ENCODE measurements at places on chromosomes 3 and 15.

GRCh38 chr3:27666708-27667107 is 55.4 kb downstream of the EOMES start:
- DNase-seq: peak; percentile 81

DNA sequence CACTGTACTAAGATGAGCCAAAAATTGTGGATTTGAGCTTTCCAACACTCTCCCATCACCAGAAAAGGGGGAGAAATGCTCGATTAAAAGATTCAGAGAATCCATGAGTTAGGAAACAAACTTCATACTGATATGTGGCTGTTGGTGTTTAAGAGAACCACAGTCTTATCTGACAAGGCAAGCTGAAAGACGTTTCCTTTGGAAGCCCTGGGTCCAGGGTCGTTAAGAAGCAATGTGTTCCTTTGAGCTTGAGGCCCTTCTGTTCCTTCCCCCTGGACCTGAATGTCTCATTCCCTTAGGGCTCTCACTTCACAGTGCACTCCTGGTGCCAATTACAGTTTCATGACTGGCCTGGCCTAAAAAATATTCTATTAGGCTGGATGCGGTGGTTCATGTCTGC is 524.8 kb upstream of the PPP2R3A start:
- no peak for DNase-seq

- no peak for DNase-seq
Observed at GRCh38 chr3:52722491-52722890, 16.6 kb downstream of the SPCS1 start.

DNA sequence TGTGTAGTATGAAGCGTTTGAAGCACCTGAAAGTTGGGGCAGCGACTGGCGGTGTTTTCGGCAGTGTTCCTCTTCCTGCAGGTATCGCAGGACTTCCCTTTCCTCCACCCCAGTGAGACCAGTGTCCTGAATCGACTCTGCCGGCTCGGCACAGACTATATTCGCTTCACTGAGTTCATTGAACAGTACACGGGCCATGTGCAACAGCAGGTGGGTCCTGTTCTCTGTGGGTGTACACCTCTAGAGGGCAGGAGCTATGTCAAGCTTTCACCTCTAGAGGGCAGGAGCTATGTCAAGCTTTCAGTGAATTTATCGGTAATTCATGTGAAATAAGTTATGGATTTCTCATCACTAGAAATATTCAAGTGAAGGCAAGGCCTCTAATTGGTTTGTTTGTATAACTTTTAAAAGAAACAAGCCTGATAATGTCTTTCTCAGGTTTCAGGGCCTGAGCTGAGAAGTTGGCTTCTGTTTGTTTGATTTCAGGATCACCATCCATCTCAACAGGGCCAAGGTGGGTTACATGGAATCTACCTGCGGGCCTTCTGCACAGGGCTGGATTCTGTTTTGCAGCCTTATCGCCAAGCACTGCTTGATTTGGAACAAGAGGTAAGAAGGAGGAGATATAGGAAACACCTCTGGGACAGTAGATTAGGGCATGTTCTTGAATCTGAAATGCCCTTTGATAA is 5.3 kb downstream of the TUBGCP4 start:
- DNase-seq: peak; percentile 39

GRCh38 chr3:67706934-67707333 is 52.5 kb upstream of the SUCLG2 start:
- DNase-seq: no peak

- DNase-seq: no peak
Observed at GRCh38 chr15:43006991-43007390, 86.4 kb upstream of the TTBK2 start.

DNA sequence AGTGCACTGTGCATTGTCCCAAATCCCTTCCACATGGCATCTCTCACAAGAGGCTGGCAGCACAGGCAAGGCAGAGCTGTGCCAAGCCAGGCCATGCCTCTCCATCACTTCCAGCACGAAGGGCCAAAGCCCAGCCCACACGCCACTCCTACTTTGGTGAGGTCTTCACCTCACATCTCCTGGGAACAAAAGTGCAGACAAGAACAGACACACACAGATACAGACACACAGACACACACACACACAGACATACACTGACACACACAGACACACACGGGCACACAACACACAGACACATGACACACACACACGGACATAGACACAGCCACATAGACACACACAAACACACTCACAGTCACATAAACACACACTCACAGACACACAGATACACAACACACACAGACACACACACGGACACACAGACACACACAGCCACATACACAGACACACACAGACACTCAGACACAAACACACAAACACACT is 233.3 kb downstream of the UACA start:
- DNase-seq: no peak

DNA sequence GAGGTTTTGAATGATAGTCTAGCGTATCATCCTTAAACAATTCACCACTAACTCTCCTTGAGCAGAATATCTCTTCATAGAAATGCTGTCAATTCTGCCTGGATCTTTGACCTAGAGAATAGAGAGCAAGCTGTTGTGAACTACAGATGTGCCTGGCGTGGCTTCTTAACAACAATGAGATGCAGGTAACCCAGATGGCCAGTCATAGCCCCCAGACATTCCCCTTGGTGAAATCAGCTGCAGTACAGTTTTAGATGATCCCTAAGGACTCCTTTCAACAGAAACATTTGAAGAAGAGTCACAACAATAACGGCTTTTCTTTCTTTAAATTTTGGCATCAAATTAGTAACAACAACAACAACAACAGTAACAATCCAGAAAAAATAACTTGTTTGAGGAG is 1041.3 kb downstream of the ROBO1 start:
- no peak for DNase-seq

- peak; percentile 5 for DNase-seq
Observed at GRCh38 chr3:126133606-126134005, 46.8 kb downstream of the ALDH1L1 start.

GRCh38 chr3:141828890-141829289 is 47.6 kb upstream of the ATP1B3 start:
- DNase-seq: no peak

DNA sequence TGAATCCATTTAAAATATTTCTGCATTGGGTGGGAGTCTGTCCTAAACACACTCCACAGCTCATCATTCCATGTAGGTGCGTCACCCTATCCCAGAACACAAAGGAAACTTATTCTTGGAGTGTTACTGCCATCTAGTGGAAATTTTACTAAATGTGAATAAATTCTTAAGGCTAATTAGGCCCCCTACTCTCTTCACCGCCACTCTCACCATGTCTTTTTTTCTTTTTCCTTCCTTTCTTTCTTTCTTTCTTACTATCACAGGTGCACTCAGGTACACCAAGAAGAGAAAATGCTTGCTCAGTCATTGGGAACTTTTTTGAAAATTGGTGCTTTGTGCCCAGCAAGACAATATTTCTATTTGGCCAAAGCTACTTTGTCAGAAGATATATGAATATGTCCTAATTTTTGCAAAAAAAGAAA is 26.4 kb upstream of the ATP8B4 start:
- no peak for DNase-seq

- no peak for DNase-seq
Observed at GRCh38 chr15:57133127-57133968, 214.9 kb downstream of the TCF12 start.

- no peak for DNase-seq
Observed at GRCh38 chr15:27784107-27784506, 315.0 kb downstream of the OCA2 start.

DNA sequence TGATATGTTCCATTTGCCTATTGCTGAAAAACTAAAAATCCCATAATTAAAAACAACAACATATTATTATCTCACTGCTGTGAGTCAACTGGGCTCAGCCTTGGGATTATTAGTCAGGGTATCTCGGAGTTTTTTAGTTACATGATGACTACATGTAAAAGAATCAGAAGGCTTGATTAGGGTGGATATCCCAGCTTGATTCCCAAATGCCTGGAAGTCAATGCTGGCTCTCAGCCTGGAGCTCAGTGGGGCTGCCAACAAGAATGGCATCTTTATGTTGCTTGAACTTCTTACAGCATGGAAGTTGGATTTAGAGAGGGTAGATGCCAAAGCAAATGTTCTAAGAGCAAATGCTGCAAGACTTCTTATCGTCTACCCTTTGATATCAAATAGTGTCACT is 278.5 kb downstream of the PLOD2 start:
- no peak for DNase-seq

DNA sequence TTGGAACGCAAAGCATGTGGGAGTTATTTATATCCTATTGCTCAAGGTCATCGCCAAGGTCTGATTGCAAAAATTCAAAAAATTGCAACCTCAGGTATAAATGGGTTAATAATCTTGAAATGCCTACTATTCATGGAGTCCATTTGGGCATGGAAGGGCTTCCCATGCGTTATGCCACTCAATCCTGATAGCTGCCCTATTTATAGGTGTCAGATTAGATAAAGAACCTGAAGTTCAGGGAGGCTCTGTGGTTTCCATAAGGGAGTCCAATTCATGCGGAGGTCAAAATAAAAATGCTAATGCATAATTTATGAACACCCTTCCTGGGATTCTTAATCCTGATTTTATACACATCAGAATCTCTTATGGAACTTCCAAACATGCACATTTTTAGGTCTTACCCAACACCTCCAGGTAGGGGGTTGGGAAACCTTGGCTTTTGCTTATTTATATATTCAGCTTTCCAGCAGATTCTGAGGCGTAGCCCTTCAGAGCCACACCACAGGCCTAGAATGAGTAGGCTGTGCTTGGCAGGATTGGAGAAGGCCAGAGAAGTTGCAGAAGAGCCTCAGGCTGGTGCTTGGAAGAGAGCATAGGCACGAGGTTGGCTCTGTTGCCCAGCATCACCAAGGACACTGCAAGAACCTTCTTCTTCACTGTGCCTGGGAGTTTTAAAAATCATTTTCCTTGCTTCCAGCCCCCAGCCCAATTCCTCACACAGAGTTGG is 324.4 kb upstream of the CFAP20DC start:
- DNase-seq: no peak

DNA sequence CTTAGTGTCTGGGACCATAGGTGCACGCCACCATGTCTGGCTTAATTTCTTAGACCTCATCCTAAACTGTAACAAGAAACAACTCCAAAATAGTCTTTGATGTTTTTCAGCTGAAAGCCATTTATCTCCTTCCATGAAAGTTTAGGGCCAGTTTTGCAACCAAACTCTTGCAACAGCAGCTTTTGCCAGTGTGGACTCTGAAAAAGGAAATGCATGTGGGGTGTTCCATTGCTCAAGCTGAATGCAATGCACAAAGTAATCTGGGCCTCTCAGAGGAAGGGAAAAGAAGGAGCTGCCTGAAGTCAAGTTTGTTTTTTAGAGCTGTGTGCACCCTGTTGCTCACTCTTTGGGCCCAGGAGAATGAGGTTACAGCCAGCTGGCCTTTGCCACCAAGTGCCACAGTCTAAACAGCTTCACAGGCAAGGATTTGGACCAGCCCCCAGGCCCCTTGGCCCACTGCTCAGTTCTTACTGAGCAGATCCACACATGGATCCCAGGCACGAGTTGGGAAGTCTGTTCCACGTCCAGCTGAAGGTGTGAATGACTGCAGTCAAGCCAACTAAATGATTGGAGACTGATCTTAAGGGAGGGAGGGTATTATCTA is 212.3 kb upstream of the LRRFIP2 start:
- DNase-seq: no peak

GRCh38 chr3:104102386-104102785 is 1264.3 kb upstream of the ALCAM start:
- no peak for DNase-seq

DNA sequence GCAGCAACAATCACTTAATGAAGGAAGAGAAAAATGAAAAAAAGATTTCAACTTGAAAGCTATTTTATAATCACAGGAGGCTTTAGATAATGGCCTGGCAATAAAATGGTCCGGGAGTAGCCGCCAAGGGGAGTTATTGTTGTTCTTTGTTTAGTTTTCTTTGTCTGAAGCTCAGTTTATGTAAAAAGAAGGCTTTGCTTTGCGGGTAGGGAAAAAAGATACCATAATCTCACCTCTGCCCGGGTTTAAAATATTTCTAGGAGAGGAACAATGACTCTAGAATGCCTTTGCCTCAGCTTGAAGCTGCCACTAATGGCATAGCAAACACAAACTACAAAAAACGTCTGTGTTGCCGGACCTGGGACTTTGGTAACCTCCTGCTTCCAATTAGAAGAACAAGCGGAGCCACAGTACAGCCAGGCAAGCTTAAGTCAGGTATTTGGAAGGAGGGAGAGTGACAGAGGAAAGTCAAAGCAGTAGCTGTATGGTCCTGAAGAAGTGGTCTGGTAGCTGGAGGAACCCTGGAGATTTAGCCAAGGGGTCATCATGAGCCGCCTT is 764.5 kb downstream of the TUSC7 start:
- DNase-seq: no peak

- no peak for DNase-seq
Observed at GRCh38 chr15:87757084-87757483, 499.5 kb downstream of the NTRK3 start.

DNA sequence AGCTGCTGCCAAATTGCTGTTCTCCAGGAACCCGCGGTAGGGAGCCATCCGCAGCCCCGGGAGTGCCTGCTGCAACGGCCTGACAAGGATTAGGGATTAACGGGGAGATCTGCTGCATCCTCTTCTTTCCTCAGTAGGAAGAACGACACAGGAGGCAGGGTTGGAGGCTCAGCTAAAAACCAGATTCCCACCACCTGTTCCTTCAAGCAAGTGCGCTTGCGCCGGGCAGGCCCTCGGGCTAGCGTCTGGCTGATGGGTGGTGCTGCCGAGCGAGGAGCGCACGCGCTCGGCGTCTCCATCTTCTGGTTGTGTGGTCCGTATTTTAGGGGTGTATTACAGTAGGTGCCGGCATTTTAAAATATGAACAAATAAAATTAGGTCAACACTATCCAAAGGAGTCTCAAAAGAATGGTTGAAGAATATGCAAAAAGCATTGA is 25.4 kb upstream of the SLC25A26 start:
- peak; percentile 73 for DNase-seq

DNA sequence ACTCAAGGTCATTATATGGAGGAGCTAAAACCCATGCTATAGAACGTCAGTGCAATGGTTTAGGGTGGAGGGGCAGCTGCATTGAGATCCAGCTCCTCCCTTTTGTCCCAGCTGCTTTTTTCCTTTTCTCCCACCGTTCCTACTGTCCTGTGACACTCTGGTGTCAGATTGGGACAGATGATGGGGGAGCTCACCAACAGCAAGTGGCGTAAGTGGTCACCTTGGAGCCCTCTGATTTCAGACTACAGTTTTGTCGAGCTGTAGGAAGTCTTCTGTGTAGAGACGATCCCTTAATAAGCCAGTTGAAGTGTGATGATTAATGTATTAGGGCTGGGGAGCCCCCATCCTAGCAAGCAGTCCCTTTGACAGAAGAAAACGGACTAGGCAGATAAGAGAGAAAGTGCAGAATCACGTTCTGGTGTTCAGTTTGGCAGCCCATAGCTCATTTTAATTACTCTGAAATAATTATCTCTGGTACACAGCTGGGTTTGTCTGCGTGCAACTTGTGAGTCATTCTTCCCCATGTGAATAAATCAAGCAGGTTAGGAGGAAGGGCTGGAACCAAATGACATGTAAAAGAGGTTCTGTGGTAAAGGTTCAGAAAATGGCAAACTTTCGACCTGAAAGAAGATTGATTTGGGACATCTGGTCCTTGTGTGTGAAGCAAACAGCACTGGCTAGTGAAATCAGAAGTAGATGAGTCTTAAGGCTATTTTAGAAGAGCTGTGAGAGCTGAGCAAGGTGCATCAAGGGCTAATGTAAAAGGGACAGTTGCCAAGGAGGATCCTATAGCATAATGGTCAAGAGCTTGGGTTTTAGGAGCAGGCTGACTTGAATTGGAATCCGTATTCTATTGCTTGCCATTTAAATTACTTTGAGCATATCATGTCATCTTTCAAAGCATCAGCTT is 241.4 kb downstream of the EDEM1 start:
- DNase-seq: no peak

GRCh38 chr3:171802590-171802956 is 7.7 kb downstream of the PLD1 start:
- no peak for DNase-seq

Measured in WTC11 (cell line).